ENCODE measurements at places on chromosomes 12 and 14.

- no peak for DNase-seq
Measured at GRCh38 chr14:36700651-36701050, 39.0 kb downstream of the PAX9 start.

GRCh38 chr14:67232621-67233020 is 8.6 kb upstream of the PALS1 start:
- DNase-seq: no peak

GRCh38 chr12:115394496-115395220 is 710.7 kb upstream of the TBX3 start:
- DNase-seq: no peak

DNA sequence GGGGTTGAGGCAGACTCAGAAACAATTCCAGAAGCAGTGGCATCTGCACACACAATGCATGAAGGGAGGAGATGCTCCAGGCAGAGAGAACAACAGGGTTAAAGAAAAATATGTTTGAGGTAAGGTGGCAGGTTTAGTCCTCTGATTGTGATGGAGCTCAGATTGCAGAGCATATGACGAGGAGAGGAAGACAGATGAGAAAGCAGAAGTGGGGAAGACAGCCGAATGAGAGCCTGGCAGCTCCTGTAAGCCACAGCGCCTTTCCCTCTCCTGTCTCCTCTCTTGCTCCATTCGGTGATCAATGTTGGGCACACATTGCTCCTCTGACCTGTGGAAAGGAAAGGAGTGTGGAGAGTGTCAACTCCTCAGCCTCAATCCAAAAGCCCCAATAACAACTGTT is 372.2 kb downstream of the GXYLT1 start:
- DNase-seq: no peak

DNA sequence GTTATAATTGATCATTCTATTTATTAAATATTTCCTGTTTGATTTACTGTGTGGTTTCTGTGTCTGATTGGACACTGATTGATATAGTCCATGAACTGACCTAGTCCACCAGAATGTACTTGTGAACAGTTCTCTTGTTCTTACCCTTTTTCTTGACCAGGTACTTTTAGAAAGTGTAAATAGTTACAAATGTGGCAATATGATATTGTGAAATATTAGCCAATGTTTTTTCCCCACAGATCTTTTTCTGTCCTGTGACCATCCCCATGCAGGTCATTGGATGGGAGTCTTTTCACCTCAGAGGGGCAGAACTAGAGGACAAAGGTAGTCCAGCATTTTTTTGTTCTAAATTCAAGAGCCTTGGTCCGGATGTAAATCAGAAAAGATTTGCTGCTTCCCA is 8.3 kb upstream of the CRY1 start:
- no peak for DNase-seq
